AG04450 (cell line): ENCODE measurements at places on chromosomes 1 and 21.

DNA sequence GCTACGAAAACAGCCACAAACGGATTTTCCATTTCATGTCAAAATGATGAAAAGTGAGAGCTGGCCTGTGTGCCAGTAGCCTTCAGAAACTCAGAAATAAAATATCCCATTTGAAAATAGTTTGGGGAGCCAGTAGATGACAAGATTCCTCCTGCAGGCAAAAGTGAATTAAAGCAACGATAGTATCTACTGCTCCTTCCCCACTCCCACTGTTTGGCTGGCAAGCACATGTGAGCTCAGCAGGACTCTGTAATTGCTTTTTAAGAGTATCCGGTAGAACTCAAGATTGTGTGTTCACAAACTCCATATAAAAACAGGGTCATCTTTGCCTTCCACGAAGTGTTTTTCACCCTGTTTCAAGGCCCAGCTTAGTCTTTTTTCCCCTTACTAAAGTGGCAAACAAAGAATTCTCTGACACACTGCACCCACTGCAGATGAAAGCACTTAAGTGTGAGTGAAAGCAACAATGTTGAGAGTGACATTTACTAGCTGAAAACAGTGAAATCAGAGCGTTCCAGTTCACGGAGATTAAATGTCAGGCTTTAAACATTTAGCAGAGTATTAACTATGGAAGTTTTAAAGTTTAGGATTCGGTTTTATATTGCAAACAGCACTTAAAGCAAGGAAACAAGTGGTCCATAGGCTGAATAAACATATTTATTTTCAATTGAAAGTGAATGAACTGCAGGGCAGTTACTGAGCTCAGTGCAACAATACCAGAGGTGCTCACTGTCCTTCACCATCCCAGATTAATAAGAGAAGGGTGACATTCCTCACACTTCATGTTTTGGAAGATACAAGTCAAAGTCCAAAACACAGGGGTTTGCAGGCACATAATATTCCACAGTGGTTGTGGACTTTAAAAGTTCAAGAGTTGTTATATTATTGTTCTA, 70.0 kb downstream of the ALG14 start:
- no peak for DNase-seq

DNA sequence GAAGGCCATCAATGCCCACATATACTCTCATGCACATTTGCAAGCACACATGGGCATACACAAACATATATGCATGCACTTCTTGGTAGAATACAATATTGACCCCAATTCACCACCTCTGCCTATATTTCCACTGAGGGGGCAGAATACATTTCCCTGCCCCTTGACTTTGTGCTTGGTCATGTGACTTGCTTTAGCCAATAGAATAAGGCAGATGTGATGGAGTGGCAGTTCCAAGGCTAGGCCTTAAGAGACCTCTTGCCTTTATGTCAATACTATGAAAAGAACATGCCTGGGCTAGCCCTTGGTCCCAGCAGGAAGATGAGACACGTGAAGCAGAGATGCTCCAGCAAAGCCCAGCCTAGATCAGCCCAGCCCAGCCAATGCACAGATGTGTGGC, 66.0 kb upstream of the GRIK3 start:
- no peak for DNase-seq

GRCh38 chr1:199150756-199151155, 511.9 kb downstream of the PTPRC start:
- no peak for DNase-seq

GRCh38 chr1:82377201-82377884, 576.6 kb downstream of the ADGRL2 start:
- DNase-seq = no peak

GRCh38 chr1:64100791-64101190, 102.6 kb upstream of the UBE2U start:
- DNase-seq = no peak

GRCh38 chr1:72051538-72051937, 230.8 kb downstream of the NEGR1 start:
- DNase-seq = no peak

DNA sequence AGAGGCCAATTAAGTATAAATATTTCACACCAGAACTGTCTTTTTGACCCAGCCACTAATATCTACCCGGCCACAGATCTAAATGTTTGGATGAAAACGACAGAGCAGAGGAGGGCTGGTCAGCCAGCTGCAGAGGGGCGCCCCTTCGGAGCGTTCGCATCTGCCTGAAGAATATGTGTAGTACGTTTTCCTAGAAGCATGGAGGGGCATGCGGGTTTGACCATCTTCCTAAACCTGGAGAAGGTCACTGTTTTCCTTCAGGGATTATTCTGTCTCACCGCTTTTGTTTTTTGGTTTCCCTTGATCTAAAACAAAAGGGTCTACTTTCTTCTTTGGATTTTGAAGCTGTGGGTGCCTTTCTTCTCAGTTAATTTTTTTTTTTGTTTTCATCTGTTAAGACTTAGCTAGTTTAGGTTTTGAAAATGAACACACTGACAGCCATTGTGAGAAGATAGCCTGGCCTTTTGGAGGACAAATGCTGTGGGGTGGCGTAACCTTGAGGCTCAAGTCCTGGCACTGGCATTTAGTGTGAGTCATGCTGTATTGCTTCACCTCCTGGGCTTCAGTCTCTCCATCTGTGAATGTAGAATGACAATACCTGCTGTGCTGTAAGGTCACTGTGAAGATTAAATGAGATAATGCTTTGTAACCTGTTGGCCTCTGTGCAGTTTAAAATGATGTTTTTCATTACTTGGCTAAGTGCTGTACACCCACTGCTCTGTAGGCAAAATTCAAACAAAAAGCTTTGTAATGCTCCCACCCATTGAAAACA, 74.1 kb upstream of the IRF2BP2 start:
- no peak for DNase-seq

DNA sequence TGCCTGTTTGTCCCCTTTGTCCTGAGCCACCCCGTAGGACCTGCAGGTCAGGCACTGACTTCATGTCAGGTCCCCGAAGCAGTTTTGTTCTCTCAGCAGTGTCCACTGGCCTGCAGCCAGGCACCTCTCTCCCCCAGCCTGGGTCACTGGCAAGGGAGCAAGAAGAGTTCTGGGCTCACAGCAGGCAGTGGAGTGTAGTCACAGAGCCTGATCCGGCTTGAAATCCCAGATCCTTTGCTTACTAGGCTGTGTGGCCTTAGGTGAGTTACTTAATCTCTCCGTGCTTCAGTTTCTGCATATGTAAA, 34.2 kb downstream of the L1TD1 start:
- no peak for DNase-seq

- DNase-seq = no peak
Measured at GRCh38 chr1:170694172-170694926, 30.4 kb downstream of the PRRX1 start.

DNA sequence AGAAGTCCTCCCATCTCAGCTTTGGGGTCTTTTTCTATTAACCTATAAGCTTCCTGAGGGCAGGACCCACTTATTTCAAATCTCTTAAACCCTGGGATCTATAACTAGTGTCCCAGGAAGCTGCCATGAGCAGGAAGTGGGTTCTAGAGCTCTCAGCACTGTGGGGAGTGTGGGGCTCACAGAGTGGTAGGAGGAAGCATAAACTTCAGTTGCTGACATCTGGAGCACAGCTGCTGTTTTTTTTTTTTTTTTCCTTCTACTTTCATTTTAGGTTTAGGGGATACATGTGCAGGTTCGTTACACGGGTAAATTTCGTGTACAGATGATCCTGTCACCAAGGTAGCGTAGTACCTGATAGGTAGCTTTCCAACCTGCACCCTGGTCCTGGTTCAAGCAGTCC, 59.3 kb downstream of the AK4 start:
- no peak for DNase-seq

DNA sequence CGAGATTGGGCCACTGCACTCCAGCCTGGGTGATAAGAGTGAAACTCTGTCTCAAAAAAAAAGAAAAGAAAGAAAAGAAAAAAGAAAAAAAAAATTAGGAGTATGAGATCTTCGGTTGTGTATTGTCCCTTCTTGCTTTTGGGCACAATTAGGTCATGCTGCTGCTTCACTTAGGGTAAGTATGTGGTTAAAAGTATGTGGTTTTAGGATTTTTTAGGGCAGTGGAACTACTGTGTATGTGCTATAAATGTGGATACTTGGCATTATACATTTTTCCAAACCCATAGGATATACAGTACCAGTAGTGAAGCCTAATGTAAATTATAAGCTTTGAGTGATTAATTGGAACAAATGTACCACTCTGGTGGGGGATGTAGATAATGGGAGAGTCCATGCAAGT, 31.2 kb downstream of the VANGL2 start:
- no peak for DNase-seq

DNA sequence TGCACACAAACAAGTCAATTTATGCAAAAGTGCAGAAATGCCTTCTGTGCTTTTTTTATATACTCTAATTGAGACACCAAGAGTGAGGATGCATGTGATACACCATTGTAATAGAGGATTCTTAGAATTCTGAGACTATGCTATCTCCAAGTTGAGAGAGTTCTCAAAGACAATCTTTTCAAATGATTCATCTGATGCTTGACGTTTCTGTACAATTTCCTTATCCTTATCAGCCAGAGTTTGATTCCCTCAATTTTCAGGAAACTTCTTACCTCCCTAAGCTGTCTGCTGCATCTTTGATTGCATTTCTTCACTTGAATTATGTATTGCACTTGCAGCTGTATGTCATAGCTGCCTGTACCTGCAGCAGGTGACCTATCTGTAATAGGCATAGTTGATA, 211.3 kb upstream of the SPAG17 start:
- no peak for DNase-seq

DNA sequence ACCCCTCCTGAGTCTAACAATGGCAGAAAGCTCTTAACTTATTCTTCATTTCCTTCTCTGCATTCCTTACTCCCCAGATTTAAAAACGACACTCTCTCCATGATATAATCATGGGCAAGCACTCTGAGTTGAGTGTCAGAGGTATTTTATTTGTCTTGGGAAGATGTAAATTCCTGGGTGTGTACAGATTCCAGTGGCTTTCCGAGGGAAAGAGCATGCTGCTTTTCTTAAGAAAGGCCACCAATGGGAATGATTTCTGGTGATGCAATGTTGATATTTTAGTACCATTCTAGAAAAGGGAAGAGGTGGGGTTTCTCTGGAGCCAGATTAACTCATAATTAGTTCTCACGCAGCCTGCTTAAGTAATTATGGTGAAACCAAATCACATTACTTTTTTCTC, 47.8 kb upstream of the BTG3 start:
- no peak for DNase-seq

DNA sequence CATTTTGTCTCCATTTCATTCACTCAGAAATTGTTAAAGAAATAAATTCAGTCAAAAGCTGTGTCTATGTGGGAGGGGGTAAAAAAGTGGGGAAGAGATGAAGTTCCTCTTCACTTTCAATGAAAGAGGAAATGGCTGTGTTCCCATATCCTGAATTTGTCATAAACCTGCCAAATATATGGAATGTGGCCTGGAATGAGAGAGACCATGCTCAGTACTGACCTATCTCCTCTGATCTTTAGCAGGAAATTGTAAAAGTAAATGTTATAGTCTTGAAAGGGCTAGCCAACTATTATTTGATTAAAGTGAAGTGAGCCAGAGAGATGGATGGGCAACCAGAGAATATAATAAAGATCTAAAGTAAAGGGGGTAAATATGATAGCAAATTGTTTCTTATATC, 130.3 kb upstream of the C21orf91 start:
- no peak for DNase-seq

DNA sequence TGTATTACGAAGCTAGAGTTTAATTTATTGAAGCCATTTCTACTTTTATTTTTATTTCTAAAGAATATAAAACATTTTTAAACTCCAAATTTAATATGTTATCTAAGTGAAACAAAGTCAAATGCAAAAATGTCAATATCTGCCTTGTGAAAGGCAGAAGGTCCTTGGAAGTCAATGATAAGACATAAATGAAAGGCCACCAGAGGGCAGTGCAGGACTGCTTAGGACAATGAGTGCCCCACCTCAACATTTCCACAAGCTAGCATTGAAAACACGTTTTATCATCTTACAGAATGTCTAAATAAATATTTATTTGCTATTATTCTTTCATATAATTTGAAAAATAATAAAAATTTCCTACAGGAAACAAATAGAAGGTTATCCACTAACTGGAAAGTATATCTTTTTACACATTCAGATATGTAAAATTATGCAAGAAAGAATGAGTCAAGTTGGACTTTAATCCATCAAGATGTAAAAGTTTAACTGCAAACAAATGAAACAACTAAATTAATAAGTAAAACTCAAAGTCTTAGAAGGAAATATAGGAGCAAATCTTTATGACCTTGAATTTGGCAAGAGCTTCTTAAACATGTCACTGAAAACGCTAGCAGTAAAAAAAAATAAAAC, 140.1 kb upstream of the FMN2 start:
- peak; percentile 34 for DNase-seq

DNA sequence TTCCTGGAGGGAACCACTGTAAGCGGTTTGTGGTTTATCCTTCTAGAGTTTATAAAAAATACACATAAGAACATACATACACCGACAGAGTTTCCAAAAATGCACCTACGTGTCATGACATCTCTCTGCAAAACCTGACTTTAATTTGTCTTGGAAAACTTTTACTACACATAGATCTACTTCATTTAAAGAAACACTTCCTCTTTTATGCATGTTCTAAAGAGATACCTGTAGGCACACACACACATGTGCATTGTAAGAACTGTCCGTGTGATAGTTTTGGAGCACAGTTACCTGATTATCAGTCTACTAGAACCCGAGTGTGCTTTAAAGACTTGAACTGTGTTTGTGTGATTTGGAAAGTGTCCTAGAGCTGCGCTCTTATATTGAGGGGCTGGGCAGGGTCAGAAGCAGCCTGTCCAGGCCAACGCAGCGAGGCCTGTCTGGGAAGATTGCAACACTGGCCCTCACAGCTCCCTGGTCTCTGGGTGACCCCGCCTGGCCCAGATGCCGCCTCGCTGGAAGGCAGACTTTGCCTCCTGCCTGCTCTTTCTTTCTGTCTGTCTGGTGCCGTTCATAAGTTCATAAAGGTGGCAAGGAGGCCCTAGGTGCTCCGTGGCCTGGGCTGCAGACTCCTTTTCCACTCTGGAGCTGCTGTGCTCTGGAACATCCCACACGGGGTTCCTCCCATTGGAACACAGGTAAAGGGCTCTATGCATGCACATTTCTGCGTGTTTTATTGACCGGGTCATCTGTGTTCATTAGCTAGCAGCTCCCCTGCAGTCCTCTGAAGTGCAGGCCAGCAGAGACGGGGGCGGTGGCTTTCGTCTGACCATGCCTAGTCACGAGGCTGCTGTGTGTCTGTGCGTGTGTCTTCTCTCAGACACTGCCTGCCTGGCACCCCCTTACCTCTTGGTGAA, 46.3 kb downstream of the AGPAT3 start:
- no peak for DNase-seq

DNA sequence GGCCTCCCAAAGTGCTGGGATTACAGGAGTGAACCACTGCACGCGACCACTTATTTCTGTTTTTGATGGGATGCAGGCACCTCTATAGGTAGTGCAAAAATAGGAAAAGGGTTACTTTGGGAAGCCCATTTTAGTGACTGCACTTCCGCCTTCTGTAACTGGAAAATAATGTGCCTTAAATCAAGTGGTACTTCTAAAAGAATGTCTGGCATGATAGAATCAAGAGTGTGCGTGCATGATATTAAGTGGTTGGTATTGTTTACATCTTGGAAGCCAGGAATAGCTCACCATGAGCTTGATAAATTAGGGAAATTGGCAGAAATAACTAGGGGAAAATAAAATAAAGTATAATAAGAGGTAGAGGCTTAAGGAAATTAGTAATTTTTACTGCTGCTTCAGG, 1067.0 kb downstream of the ADGRL2 start:
- no peak for DNase-seq
